ENCODE measurements at places on chromosomes 16 and 17.

DNA sequence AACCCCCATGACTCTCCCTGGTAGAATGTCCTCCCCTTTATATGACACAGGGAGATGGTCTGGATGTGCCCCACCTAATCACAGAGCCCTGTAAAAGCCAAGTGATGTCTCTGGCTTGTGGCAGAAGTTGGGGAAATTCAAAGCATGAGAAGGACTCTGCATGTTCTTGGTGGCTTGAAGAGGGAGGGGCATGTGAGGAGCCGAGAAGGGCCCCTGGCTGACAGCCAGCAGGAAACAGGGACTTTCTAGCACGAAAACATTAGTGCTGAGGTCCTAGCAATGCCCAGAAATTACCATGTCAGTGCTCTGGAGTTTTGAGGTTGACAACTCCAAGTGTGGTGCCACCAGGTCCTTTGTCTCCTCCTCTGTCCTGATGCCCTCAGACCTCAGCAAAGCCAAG lies 75.9 kb downstream of the USP22 start:
- DNase-seq = no peak

DNA sequence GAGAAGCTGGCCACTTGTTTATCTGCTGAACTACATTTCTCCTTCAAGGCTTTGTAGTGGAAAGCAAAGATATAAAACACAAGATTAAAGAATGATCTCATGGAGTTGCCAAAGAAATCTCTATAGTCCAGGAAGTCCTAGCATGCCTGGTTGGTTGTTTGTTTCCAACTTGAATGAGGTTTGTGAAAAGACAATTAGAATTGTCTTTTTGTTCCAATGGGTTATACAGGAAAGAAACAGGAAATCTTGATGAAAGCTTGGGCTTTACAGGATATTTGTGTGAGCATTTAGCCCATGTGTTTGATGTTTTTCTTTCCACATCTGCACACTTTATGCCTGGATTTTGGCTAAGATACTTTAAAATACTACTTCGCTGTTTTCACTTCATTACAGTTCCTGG lies 273.4 kb downstream of the CEP112 start:
- no peak for DNase-seq

DNA sequence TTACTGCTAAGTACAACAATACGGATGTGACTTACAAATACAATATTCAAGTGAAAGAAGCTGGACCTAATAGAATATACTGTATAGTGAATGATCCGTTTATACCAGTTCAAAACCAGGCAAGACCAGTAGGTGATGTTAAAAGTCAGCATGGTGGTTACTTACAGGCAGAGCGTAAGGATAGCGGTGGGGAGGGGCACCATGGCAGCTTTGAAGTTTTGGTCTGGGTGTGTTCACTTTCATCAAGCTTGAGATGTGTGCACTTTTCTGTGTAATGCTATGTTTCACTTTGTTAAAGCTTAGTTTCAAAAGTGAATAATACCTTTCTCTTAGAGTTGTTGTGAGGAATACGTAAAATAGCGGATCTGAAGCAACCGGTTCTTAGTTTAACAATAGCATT lies 16.5 kb upstream of the SLC35G3 start:
- no peak for DNase-seq

DNA sequence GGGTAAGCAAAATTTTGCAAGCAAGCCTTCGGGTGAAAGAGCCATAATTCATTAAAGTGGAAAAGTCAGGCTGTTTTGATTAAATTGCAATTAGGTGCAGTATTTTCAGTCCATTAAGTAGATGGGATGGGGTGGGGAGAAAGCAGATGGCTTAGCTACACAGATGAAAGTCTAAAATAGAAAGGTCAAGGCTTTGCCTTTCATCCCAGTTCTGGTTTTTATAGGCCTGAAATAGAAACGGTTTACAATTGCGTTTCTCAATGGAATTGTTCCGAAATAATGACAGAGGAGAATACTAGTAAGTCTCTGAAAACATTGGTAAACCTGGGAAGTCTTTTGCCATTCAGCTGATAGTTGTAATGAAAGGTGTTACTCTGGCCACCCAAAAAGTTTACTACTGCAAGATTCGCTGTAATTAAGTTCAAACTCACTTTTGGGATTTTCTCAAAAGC lies 1.5 kb downstream of the PPM1E start:
- DNase-seq = no peak

- no peak for DNase-seq
Observed at GRCh38 chr17:8606401-8606800, 24.1 kb downstream of the MYH10 start.

GRCh38 chr17:79800325-79801155 lies 3.7 kb upstream of the CBX8 start:
- DNase-seq = no peak

DNA sequence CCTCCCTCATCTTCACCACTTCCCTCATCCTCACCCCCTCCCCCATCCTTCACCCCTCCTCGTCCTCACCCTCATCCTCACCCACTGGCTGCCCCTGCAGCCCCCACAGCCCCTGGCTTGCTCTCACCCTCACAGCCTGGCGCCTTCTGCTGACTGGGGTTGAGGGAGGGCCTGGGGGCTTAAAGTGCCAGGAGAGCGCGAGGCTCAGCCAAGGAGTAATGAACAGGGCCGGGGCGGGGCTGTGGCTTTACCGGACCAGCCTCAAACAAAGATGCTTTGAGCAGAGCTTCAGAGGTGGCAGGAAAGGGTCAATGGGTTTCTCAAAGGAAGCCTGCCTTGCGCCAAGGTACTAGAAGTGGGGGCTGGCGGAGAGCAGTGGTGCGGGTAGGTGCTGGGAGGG lies at the start of gene PRSS33:
Gene PRSS33 (minus strand): TSS at position 155 of the 400 bp plus-strand sequence. CDS start 1,013 bp downstream, outside the sequence.
- peak; percentile 20 for DNase-seq

DNA sequence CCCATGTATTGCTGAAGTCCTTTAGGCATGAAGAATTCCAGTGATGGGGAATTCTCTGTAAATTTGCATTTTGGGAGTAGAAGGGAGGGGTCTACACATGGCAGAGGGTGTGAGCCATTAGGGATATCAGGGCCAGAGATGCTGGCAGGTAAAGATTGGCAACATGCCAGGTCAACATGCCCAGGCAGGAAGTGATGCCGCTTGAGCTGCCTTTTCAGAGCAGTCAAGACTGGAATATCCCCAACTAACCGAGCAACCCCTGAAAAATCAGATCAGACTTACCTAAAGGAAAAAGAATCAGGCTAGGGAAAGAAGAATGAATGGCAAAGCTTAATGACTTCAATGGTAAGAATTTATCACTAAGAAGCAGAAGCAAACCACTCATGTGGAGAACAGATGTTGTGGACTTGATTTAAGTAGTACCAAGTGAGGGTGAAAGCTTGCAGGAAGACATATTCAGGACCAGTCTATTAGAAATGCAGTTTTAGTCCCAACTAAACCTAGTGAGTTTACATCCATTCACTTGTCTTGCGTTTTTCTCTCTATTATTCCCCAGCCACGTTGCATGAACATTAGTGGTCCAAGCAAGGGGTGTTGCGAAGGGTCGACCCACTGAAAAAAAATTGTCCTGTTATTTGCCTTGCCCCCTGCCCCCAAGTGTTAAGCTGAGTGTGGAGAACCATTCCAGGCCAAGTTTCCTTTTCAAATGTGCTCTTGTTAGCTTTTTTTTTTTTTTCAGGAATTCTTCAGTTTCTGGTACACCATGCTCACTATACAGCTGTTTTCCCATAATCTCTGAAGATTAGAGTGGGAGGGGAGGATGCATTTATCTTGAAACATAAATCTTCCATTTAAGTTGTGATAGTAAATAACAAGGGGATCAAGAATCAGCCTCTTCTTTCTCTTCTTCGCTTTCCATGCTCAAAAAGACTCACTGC lies 105.2 kb downstream of the ABCA8 start:
- no peak for DNase-seq

- no peak for DNase-seq
Observed at GRCh38 chr17:2188971-2189630, 114.5 kb downstream of the SMG6 start.

DNA sequence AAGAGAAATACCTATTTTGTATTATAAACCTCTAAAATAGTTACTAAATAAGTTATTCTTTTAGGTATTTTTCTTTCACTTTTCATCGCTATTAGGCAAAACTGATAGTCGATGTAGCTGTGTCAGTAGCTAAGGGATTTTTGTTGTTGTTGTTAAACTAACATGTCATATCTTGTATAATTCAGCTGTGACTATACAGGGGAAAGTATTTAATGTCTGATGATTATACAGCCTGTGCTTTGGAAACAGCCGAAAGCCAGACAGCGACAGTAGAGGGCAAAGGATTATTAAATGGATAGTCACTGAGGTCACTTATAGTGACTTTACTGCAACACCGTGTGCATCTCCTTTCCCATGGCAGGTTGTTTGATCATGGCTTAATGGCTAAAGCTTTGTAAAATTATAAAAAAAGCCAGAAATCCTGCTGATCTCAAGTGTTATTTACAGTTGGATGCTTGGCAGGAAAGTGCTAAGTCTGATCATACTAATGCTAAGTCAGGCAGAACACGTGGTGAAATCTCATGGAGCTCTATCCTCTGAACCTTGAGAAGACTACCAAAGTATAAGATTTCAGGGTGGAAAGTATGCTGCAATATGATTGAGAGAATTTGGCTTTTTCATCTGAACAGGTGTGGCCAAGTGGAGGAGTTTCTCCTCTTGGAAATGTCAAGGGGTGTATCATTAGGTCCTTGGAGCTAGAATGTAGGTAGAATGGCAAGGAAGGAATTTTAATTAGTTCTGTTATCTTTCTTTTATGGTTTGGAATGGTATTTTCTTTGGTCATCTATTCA lies 88.4 kb downstream of the FTO start:
- no peak for DNase-seq

GRCh38 chr16:65287307-65287706 lies 165.4 kb upstream of the CDH11 start:
- no peak for DNase-seq

- DNase-seq = no peak
Observed at GRCh38 chr17:1503699-1504098, 11.2 kb upstream of the MYO1C start.

DNA sequence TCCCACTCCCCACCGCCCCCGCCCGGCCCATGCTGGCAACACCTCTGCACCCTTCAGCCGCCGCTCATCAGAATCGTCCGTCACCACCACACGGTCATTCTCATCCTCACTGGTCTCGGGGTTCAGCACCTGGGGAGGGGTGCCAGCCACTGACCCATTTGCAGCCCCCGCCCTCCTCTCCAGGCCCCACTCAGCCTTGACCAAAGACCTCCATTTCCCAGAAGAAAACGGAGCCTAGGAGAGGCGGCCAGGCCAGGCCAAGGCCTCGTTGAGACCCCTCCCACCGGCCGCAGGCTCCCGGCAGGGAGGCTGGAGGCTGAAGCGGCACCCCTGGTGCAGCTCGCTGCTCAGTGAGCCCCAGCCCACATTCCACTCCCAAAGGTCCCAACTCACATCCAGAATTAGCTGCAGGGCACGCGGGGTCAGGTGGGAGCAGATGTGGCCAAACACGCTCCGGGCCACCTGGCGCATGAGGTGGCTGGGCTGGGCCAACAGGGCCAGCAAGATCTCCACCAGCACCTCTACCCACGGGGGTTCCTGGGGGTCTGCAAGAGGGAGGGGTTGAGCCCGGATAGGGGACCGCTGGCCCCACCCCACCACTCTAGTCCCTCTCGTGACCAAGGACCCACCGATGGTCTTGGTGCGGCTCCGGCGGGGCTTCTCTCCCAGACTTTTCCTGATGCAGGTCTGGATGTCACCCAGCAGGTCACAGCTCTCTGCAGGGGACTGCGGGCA lies 9.8 kb downstream of the MYBBP1A start:
- no peak for DNase-seq

DNA sequence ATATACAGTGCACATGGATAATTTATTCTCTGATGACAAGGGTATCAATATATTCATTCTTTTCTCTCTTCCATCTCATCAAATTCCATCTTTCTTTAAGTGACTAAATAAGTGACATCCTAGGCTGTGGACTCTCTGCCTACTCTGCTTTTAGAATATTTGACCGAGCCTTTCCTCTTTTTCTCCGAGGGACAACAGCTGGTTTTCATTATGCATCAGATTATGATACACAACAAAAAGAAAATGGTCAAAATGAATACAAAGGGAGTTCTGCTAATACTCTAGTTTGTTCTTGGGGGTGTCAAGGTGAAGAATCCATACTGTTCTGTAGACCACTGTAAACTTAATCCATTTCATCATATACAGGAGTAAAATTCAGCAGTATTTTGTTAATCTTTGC lies 942.6 kb downstream of the KCNJ2 start:
- no peak for DNase-seq

DNA sequence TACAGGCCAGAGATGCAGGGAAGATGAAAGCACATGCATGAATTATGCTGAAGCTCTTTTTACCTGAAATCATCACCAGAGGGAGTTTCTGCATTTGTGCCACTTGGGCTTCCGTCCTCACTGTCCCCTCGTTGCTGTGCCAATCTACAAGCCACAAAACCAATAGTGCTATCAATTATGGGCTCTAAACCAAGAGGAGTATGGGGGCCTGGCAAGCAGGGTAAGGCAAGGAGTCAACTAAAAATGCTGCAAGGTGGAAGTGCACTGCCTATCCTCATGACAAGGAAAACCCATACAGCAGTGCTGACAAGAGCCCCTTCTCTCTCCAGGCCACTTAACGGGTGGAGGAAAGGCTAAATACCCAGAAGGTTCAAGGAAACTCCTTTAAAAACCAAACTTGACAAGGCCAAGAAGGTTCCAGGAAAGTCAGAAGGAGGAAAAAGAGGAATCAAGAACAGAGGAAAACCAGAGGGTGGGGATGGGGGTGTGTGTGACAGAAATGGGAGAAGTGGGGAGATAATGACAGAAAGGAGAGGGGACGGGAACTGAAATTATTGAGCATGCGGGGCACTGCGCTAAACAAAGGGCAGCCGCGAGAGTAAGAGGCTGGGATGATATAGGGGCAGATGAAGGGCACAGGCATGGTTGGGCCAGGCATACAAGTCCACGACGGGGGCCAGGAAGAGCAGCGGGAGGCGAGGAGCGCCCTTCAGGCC lies 674 bp downstream of the C17orf75 start:
- no peak for DNase-seq

GRCh38 chr16:83268169-83268568 lies 539.6 kb upstream of the HSBP1 start:
- DNase-seq = no peak

DNA sequence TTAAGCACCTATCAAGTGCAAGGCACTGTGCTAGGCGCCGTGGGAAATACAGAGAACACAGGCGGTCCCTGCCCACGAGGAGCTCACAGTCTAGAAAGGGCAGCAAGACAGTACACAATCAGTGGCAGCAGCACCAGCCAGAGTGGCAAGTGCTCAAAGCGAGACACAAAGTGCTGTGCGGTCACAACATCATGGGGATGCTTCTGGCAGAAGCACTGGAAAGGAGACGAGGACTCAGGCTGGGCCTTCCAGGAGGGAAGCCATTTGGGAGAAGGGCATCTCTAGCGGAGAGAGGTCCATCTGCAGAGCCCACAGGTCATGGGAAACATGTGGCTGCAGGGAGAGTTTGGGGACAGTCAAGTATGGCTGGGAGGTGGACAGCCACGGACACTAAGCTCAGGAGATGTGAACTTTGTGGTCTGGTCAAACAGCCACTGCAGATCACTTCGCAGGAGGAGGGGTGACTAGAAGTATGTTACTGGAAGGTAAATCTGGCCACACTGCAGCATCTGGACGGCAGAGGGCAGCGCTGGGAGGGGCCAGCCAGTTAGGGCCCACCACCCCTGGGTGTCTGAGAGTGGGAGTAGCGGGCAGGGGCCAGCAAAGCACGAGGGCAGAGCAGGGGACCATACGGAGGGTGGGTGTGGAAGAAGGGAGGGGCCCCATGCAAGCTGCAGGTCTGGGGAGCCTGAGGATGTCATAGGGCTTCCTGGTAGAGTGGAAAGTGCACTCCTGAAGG lies 71.1 kb downstream of the N4BP1 start:
- DNase-seq = no peak
